GM23338 (cell line): ENCODE measurements at places on chromosomes 1 and 21. TPM values are rescaled to one million over a fixed set of nuclear protein-coding genes. Genes with fewer than 3 reads are reported as not detected.

The COL9A2 gene
- total RNA-seq, result 2.8 and 9.1 TPM in 2 replicates

The RGL1 gene
- total RNA-seq, result 2.1 and 2.6 TPM in 2 replicates

The SPRR2A gene
- not detected in 2 replicates for total RNA-seq

The GUCA2A gene
- not detected in 2 replicates for total RNA-seq

The PTPN22 gene
- total RNA-seq, result not detected in 2 replicates

The TLR5 gene
- total RNA-seq, result 0.10 and 0.50 TPM in 2 replicates

The NEGR1 gene
- total RNA-seq, result 0.93 and 0.94 TPM in 2 replicates

The CDA gene
- 1.7 and 2.5 TPM in 2 replicates for total RNA-seq

The OTUD3 gene
- total RNA-seq, result 12.9 and 13.3 TPM in 2 replicates

The OLFM3 gene
- total RNA-seq, result 0.27 and 0.31 TPM in 2 replicates

The EPHB2 gene
- total RNA-seq, result 19.2 and 20.1 TPM in 2 replicates

The HLX gene
- total RNA-seq, result 0.07 TPM in 1 of 2 replicates, not detected in the other

The CD58 gene
- 9.2 and 10.3 TPM in 2 replicates for total RNA-seq

The RPTN gene
- total RNA-seq, result not detected in 2 replicates

The SV2A gene
- total RNA-seq, result 41.7 and 42.5 TPM in 2 replicates

The AGT gene
- total RNA-seq, result not detected in 2 replicates

The TMCC2 gene
- 9.9 and 11.8 TPM in 2 replicates for total RNA-seq

The C1orf174 gene
- 28.7 and 30.8 TPM in 2 replicates for total RNA-seq

The MSH4 gene
- 0.24 and 0.97 TPM in 2 replicates for total RNA-seq

The RNU1-3 gene
- under 0.01 TPM in 1 of 2 replicates, not detected in the other for total RNA-seq

The LRRC38 gene
- total RNA-seq, result 0.17 TPM in 1 of 2 replicates, not detected in the other

The HMCN1 gene
- 8.7 and 17.2 TPM in 2 replicates for total RNA-seq

The IRF6 gene
- 9.3 and 11.7 TPM in 2 replicates for total RNA-seq

The ZBTB8A gene
- total RNA-seq, result 6.1 and 8.7 TPM in 2 replicates

The CLCA4 gene
- total RNA-seq, result not detected in 2 replicates

The CITED4 gene
- 16.4 and 18.7 TPM in 2 replicates for total RNA-seq

The CYP4A22 gene
- total RNA-seq, result not detected in 2 replicates

The TMEM269 gene
- 0.45 TPM in 1 of 2 replicates, not detected in the other for total RNA-seq

The CRYAA gene
- total RNA-seq, result not detected in 2 replicates

The APCS gene
- not detected in 2 replicates for total RNA-seq

The VWA5B1 gene
- 0.70 and 1.0 TPM in 2 replicates for total RNA-seq

The ACBD3 gene
- 36.2 and 37.2 TPM in 2 replicates for total RNA-seq

The CCDC30 gene
- 0.23 and 0.56 TPM in 2 replicates for total RNA-seq

The PCAT6 gene
- 7.2 TPM in 1 of 2 replicates, not detected in the other for total RNA-seq

The CATSPERE gene
- total RNA-seq, result not detected in 2 replicates

The RIPPLY3 gene
- total RNA-seq, result 2.5 and 2.6 TPM in 2 replicates

The CSMD2 gene
- total RNA-seq, result 16.6 and 18.8 TPM in 2 replicates

The ANGPTL1 gene
- total RNA-seq, result not detected in 2 replicates
